Naive thymus-derived CD8-positive, alpha-beta T cell (primary cell): ENCODE measurements at places on chromosomes 12 and 14. TPM values are rescaled to one million over a fixed set of nuclear protein-coding genes. Genes with fewer than 3 reads are reported as not detected.

Gene NGB
- not detected for polyA plus RNA-seq

Gene AICDA
- polyA plus RNA-seq: not detected

Gene BATF
- 26.1 TPM for polyA plus RNA-seq

Gene RAD51AP1
- polyA plus RNA-seq: 2.0 TPM

Gene CLEC4A
- 0.60 TPM for polyA plus RNA-seq

Gene PIP4P1
- polyA plus RNA-seq: 21.3 TPM

Gene HSPB8
- polyA plus RNA-seq: not detected

Gene KLRG1
- 13.8 TPM for polyA plus RNA-seq

Gene KLHL33
- 0.43 TPM for polyA plus RNA-seq
